ENCODE measurements at places on chromosomes 6 and 20.

DNA sequence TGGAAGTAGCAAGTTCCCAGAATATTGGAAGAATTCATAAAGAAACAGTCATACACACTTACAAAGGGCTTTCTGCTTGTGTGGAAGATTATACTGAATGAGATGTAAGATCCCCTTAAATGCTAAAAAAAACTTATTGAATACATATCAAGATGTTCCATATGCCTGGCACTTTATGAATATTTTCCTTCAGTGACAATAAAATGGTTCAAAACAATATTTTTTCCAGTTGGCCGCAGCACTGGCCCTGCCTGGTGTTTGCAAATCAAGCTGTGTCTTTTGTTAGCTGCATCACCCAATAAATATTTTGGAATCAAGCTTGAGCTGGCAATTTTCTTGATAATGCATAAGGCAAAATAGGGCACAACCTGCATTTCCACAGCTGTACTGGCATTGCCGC lies 51.2 kb downstream of the CFAP61 start:
- DNase-seq: no peak

GRCh38 chr6:24228123-24228522 lies 102.1 kb downstream of the NRSN1 start:
- DNase-seq: no peak

- no peak for DNase-seq
These were observed 34.8 kb downstream of the BLOC1S5 start for GRCh38 chr6:8029243-8029870.

- no peak for DNase-seq
These were observed 215.1 kb downstream of the PRL start for GRCh38 chr6:22081709-22082108.

DNA sequence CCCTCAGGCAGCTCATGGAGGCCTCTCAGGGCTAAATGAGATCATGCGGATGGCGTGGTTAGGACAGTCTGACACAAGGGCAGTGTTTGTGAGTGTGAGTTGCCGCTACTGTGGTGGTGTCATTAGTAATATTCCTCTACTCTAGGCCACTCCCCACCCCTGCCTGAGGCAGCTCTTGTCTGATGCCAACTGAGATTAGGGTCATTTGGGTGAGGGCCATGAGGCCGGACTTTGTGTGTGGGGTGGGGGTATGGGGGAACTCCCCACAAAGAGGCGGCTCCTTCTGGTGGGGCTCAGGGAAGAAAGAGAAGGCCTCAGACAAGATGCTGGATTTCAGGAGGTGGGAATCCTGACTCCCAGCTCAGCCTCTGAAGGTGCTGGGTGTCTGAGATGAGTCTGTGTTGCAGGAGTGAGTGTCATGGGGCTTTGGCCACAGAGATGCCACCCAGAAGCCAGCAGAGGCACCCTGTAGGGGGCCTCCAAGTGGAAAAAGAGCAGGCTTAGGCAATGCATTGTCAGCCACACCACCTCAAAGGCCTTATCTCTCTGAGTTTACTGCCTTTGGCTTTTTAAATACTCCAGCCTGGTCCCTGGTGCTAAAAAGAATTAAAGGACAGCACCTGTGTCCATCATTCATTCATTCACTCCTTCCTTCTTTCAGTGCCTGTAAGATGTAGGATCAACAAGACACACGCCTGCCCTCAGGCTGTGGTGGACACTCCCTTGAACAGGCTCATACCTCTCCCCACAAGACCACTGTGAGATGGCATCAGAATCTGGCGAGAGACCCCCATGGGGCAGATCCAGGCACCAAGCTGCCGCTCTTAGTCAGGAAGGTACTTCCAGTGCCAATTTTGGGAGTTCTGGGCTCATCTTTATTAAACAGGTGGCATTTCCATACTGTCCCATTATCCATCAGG lies 175.2 kb downstream of the MRPL14 start:
- no peak for DNase-seq

DNA sequence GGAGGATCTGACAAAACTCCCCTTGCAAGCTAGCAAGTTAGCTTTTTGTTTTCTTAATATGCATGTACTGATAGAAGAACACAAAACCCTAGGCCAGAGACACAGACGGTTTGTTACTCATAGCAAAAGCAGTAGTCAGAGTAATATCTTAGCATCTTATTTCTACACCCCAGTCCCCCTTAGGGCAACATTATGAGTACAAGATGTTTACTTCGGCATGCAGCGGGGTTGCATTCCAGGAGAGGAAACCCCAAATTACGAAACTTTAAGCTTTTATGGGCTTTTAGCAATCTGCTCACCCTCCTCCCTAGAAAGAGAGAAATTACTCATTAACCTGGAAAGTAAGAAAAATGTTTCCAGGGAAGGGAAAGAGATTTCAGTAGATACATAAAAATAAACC lies 1286.9 kb downstream of the EPHA7 start:
- DNase-seq: no peak

- DNase-seq: no peak
These were observed 255.0 kb upstream of the THEMIS start for GRCh38 chr6:128155826-128156225.

GRCh38 chr6:49333345-49334125 lies 129.5 kb downstream of the MMUT start:
- no peak for DNase-seq

DNA sequence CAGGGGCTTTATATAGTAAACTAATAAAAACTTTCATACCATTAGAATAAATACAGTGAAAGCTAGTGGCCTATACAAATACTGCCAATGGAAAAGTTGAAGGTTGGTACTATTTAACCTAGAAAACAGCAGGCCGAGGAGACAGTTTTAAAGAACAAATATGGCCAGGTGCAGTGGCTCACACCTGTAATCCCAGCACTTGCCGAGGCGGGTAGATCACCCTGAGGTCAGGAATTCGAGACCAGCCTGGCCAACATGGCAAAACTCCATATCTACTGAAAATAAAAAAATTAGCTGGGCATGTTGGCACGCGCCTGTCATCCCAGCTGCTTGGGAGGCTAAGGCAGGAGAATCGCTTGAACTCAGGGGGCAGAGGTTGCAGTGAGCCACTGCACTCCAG lies 24.8 kb downstream of the GLYATL3 start:
- DNase-seq: no peak

- DNase-seq: no peak
These were observed 37.3 kb downstream of the TRAM2 start for GRCh38 chr6:52539607-52540006.

GRCh38 chr20:20037960-20038359 lies 14.3 kb downstream of the CRNKL1 start:
- DNase-seq: no peak

- peak; percentile 10 for DNase-seq
These were observed 86.4 kb downstream of the ADGRG6 start for GRCh38 chr6:142387997-142388815.

GRCh38 chr20:20073801-20074371 lies 21.6 kb downstream of the CFAP61 start:
- DNase-seq: peak; percentile 63

DNA sequence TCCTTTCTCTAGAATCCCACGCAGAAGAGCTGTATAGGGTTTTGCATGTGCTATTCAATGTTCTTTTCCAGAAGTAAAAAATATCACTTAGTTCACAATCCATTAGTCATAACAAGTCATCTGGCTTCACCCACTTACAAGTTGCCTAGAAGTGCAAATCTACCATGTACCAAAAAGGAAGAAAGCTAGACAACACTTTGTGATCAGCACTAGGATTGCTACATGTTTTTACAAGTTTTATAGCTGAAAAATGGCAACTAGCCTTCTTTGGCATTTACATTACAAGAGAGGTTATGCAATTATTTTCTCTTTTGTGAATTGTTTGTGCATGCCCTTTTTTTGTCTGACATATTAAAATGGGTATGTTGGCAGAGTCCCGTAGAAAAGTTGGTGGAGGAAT lies 85.6 kb upstream of the PTPRK start:
- DNase-seq: no peak

DNA sequence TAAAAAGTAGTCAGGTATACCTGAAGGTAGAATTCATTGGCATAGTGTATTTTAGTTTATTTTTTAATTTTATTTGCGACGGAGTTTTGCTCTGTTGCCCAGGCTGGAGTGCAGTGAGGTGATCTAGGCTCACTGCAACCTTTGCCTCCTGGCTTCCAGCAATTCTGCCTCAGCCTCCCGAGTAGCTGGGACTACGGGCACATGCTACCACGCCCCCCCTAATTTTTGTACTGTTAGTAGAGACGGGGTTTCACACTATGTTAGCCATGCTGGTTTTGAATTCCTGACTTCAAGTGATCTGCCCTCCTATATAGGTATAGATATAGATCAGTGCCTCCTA lies 102.8 kb upstream of the PRSS16 start:
- no peak for DNase-seq

GRCh38 chr6:106206905-106207304 lies 118.7 kb downstream of the ATG5 start:
- no peak for DNase-seq

- DNase-seq: no peak
These were observed 162.8 kb upstream of the AFDN start for GRCh38 chr6:167663784-167664443.

GRCh38 chr20:43844778-43845614 lies 69.7 kb upstream of the TOX2 start:
- DNase-seq: no peak

- DNase-seq: peak; percentile 79
These were observed 35.1 kb downstream of the NT5E start for GRCh38 chr6:85484948-85485347.

- no peak for DNase-seq
These were observed 66.2 kb downstream of the ARMC2 start for GRCh38 chr6:108914235-108915022.

DNA sequence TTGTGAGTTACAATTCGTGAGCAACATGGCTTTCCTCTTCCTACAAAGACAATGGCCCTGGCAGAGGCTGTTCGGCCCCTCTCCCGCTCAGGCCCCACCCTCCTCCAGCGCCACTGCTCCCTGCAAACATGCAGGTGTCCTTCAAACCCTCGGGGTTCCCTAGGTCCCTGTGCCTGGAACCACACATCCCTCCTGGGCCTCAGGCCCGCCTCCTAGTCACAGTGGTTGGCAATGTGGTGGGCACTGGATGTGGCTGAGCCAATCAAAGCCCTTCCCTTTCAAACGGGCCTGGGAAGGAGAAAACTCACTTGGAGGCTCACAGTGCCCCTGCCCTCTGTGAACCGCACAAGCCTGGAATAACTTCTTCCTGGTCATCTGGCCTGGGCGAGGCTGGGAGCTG lies 147.2 kb downstream of the TFAP2C start:
- no peak for DNase-seq

GRCh38 chr6:147322299-147323162 lies 118.3 kb downstream of the STXBP5 start:
- no peak for DNase-seq

DNA sequence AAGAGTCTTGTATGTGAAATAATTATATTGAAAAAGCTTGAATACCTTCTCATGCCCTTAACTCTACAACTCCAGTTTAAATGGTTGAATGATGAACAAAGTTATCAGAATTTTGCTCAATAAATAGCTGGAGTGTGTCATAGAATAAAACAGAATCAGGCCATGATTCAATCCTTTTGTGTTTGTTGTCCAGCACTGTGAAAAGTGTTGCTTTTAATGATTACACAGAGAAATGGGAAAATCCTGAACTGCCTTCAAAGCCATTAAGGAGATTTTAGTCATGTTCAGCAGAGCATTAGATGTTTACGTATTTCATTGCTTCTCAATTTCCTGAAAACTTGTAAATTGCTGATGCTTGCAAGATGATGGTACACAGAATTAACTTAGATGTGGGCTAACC lies 262.9 kb upstream of the BTBD3 start:
- DNase-seq: no peak

GRCh38 chr6:116012951-116013350 lies 47.7 kb downstream of the FRK start:
- DNase-seq: no peak

GRCh38 chr6:106413016-106413415 lies 52.5 kb downstream of the CRYBG1 start:
- DNase-seq: no peak

DNA sequence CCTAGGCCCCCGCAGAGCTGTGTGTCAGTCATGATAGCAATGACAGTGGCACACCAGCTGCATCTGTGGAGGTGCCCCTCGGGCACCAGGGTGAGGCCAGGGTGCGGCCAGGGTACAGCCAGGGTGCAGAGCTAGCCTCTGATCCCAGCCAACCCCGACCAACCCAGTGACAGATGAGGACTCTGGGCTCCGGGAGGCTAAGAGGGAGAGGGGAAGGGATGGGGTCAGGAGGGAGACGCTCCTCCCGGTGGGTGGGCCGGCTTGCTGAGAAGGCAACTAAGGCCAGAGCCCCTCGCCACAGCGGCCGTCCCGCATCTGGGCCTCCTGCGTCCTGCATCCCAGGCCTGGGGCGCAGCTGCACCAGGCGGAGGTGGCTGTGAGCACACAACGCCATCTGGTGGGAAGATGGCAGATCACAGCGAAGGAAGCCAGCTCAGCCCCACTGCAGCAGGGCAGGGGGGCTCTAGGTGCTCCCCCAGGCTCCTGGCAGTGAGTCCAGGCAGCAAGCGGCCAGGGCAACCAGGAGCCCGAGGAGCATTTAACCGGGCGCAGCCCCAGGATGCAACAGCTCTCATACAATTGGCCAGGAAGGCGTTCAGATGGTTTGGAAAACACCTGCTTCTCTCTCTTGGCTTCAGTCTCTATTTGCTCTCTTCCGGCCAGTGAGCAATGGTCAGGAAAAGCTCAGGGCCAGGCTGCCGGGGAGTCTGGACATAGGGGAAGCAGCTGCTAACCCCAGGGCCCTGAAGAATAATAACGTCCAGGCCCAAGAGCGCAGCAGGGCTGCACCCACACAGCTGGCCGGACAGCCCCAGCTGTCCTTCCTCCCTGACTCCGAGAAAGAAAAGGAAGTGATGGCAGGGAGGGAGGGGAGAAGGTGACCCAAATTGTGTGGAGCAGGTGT lies 169.4 kb downstream of the TAF4 start:
- no peak for DNase-seq

DNA sequence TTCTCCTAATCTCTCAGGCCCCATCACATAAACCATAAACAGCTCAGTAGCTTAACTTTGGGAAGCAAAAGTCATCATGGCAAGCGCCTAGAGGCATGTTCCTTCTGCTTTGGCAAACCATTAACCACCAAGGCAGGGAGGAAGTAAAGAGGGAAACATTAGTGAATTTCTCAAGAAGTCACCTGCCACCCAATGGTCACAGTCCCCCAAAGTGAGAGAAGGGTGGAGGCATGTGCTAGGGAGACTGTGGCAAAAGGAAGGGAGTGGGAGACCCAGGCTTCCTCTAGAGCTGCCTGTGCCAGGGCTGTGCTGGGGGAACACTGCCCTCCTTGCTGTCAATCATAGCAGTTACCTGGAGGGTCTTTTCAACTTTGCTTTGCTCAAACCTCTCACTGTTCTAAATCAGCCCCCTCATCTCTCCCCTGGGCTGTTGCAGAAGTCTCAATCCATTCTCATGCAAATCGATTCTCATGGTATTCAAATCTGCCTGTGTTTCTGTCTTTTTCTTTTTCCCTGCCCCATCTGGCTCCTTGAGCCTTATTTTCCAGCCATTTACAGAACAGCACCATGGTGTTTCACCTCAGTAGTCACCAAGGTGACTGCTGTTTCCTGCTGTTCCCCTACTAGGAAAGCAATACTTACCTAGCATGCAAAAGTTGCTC lies 1.8 kb upstream of the RNF24 start:
- DNase-seq: no peak
